Gastroesophageal sphincter (tissue), 4 donors: ENCODE measurements at places on chromosomes 2 and 18. TPM values are rescaled to one million over a fixed set of nuclear protein-coding genes. Genes with fewer than 3 reads are reported as not detected.

DNA sequence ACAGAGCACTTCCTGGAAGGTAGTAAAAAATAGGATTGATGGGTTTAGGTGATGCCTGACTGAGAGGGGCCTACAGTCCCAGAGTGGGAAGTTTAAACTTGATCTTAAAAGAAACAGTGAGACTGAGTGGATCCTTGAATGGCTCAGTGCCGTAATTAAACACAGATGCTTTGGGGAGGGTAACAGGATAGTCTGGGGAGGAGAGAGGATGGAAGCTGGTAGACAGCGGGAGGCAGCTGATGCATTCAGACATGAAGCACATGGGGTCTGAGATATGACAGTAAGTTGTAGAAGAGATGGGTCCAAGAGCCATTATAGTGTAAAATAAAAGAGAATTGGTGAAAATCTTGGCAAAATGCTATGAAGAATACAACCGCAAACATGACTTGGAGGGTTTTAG lies 54.4 kb downstream of the AOX1 start:
- ATAC-seq, result no peak

DNA sequence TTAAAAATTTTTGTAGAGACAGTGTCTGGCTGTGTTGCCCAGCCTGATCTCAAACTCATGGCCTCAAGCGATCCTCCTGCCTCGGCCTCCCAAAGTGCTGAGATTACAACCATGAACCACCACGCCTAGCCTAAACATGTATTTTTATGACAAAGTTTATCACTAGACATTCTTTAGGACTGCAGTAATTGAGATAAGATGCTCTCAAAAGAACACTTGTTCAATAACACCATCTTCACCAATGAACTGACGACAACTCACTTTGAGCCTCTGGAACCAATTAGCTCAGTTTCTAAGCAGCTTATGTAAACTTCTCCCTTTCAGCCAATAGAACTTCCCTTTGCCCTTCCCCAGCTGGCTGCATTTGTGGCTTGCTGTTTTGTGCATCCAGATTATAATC lies 15.3 kb upstream of the PPP4R1 start:
- no peak for ATAC-seq

The FTCDNL1 gene
- 1.4 TPM for total RNA-seq

DNA sequence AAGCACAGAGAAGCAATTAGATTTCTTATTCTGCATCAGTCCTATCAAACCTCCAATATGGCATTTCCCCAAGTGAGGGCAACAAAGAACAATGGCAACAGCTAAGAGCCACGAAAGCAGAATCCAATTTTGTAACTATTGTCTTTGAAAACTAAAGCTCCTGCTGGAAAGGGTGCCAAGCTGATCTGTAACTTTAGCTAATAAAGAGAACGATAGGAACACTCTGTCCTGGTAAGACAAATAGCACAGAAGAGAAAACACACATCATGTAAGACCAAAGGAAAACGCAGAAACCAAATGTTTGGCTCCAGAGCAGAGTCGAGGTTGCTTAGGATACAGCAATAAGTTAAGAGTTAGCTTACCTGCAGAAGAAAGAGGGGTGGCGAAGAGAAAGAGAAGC lies 160.5 kb downstream of the STK39 start:
- ATAC-seq, result no peak

- no peak for ATAC-seq
These were observed 39.6 kb downstream of the PAX8 start for GRCh38 chr2:113238871-113239839.
